ENCODE measurements at places on chromosomes 12 and 14.

DNA sequence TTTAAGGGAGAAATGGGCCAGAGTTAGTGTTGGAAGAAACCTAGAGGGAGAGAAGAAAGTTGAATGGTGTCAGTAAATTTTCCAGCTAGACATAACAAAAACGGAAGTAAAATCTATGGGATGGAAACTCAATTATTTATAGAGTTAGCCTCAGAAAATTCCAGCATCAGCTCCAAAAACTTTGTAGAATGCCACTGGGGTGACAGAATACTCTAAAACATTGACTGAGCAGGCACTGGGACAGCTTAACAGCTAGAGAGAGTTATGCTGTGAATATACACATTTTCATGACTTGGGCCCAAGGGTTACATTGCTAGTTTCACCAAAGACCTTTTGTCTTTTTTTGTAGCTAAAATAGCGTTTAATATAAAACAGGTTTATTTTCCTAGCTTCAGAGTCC is 226.3 kb downstream of the PHLDA1 start:
- DNase-seq = no peak

- DNase-seq = no peak
These were observed 20.0 kb upstream of the DNAH10 start for GRCh38 chr12:123741937-123742572.

DNA sequence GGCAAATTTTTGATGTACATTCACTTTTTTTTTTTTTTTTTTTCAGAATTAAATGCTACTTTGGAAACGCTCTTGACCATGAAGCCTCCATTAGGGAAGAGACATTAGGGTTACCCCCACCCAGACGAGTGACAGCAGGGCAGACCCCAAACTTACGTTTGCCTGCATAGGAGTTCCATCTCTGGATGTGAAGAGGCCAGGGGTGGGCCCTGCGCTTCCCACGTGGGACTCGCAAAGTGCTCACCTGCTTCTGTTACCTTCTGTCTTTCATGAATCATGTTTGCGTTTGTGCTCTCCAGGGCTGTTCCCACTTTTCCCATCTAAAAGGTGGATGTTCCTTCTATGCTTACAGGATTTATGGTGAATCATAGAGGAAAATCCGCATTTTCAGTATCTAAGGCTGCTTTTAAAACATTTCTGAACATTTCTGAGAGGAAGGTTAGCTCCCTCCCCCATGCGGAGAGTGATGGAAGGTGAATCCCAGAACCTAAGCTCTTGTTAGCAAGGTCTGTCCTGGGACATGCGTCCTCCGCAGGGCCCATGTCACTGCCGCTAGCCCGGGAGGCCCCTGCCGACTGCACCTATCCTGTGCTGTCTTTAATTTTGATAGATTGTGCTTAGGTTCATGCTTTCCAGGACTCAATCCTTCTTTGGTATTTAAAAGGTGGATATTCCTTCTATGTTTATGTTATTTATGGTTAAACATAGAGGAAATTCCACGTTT is 135.7 kb upstream of the RTL1 start:
- DNase-seq = no peak

GRCh38 chr12:54221402-54221984 is 32.7 kb upstream of the SMUG1 start:
- no peak for DNase-seq

- no peak for DNase-seq
These were observed 6.9 kb downstream of the ANKRD13A start for GRCh38 chr12:110006115-110006514.

DNA sequence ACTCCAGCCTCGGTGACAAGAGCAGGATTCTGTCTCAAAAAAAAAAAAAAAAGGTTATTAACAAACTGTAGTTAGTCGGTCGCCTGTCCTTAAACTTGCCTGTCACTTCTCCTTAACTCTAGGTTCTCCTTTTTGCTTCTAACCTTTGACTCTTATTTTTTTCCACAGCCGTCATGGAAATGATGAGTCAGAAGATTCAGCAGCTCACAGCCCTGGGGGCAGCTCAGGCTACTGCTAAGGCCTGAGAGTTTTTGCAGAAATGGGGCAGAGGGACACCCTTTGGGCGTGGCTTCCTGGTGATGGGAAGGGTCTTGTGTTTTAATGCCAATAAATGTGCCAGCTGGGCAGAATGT is 418 bp upstream of the MYG1 start:
- DNase-seq = peak; percentile 67

DNA sequence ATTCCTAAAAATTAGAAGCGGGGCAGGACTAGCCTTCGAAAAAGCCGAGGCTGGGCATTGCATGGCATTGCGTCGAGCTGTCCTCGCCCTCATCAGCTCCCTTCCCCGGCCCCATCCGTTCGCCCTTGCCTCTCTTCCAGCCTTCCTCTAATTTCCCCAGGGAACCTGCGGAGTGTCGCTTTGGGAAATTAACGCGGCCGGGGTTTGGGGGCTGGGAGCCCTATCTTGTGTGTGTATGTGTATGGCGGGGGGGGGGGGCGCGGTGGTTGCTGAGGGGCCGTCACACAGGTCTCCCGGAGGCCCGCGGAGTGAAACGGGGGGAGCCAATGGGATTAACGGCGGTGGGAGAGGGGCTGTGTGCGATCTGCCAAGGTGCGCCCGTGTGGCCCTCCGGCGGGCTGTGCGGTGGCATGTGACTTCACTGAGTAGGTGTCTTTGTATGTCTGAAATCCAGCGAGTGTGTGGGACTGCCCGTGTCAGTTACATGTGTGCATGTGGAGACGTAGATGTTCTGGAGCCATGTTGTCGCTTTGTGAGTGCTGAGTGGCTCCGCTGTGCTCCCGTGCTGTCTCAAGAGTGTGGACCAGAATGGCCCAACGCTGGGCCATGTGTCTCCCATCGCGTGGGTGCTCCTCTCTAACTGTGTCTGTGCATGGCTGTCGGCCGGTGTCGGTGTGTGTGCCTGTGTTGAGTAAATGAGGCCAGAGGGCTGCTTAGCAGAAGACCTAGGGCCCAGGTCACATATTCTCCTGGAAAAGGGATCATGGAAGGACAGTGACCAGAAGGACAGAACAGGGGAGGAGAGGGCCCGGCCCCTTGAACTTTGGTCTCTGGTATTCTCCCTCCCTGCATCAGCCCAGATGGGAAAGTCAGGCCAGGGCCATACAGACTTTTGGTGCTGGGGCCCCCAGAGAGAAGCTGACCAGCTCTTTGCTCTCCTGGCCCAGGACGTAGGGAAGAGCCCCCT is 1.5 kb downstream of the PTMS start:
- DNase-seq = peak; percentile 28

DNA sequence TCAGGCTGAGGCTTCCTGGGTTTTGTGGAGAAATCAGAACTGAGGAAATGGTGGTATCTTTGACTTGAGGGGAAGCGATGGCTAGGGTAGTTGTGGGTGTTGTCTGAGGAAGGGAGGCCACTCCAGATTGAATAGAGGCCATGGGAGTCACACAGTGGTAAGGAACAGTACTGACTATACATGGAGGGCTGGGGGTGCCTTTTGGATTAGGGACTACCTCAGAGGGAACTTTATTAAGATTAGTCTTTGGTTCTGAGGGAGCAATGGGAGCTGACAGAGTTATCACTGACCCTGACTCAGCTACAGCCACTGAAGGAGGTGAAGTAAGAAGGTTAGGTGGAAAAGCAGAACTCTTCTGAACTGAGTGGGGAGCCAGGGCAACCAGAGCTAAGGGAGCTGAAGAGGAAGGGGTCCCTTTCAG is 4.4 kb downstream of the NACA start:
- no peak for DNase-seq

DNA sequence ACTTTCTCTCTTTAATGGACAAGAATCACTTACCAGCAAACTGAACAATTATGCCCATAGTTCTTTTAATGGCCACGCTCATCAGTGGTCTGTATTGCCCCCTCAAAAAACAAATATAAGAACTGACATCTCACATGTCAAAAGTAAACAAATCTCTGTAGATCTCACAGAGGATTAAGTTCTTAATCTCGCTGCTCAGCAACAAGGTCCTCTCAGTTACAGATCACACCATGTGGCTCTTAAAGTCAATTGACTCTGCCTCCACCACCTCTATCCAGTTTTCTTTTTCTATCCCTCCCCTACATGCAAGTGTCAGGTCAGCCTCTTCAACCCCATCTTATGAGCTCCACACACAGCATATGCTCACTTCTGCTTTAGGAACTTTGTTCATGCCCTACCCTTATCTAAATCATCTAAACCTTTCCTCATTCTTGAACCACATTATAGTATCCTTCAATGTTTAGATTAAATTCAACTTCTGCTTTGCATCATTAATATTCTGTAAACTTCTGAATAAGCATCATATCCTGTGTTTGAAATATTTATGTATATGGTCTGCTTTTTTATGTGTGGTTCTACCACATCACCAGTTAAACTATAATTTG is 7.2 kb downstream of the ADAM20 start:
- DNase-seq = no peak

Measured in fibroblast of skin of abdomen (primary cell).